ENCODE measurements at places on chromosomes 16 and 17.

DNA sequence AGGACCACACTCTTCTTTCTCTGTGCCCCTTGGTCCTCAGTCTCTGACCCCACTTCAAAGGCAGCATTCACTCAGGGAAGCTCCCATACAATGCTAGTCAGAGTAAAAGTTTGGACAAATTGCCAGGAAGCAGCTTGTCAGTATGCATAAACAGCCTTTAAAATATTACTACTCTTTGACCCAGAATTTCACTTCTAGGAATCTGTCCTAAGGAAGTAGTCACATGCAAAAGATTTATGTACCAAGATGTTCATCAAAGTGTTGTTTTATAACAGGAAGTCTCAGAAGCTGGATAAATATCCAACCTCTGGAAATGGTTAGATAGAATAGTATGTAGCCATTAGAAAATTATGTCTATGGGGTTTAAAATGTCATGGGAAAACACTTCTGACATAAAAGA is 31.0 kb downstream of the MAPT start:
- DNase-seq: no peak

DNA sequence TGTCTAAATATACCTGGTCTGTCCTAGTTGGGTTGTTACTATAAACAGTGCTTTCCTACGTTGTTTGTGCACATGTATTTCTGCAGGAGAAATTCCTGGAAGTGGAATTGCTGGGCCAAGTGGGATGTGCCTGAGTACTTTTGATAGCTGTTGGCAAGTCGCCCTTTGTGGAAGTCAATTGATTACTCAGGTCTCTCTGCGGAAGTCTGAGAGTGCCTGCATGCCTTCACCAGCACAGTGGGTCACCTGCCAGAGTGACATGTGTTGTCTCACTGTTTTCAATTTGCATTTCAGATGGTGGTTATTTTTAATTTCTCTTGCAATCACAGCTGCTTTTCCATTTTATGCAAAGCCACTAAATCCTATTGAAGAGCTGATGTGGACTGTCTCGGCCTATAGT is 2.3 kb upstream of the MVD start:
- DNase-seq: no peak

- DNase-seq: no peak
Measured at GRCh38 chr17:81831563-81831956, 1.5 kb downstream of the MCRIP1 start.

DNA sequence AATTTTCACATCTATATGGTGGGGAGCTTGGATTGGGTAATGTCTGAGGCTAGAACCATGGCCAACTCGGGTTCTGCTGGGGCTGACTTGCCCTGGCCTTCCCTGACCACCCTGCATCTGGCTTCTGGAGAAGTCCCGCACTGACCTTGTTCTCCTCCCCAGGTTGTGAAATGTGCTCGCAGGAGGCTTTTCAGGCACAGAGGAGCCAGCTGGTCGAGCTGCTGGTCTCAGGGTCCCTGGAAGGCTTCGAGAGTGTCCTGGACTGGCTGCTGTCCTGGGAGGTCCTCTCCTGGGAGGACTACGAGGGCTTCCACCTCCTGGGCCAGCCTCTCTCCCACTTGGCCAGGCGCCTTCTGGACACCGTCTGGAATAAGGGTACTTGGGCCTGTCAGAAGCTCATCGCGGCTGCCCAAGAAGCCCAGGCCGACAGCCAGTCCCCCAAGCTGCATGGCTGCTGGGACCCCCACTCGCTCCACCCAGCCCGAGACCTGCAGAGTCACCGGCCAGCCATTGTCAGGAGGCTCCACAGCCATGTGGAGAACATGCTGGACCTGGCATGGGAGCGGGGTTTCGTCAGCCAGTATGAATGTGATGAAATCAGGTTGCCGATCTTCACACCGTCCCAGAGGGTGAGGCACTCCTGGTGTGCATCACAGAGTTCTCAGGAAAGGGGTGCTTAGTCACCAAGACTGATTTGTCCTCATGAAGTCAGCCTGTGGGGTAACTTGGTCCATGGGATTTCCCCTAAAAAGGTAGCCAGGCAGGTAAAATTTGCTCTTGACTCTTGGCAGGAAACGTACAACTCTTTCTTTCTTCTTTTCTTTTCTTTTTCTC is 6.1 kb downstream of the NOD2 start:
- no peak for DNase-seq

DNA sequence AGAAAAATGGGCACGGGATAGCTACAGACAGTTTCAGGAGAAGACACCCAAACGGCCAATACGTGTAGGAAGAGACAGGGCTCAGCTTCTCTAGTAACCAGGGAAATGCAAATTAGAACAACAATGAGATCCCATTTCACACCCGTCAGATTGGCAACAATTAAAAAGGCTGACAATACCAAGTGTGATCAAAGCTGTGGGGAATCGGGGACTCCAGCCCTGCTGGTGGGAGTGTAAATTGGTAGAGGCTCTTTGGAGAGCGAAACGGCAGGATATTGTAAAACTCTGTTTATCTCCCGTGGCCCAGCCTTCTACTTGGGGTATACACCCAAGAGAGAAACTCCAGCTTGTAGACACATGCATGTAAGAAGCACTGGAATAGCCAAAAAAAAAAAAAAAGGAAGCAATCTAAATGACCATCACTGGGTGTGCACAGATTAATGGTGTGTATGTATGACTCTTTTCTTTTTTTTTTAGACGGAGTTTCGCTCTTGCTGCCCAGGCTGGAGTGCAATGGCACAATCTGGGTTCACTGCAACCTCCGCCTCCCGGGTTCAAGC is 27.5 kb downstream of the MYBBP1A start:
- no peak for DNase-seq

- DNase-seq: no peak
Measured at GRCh38 chr16:84839956-84840355, 20.2 kb downstream of the CRISPLD2 start.

DNA sequence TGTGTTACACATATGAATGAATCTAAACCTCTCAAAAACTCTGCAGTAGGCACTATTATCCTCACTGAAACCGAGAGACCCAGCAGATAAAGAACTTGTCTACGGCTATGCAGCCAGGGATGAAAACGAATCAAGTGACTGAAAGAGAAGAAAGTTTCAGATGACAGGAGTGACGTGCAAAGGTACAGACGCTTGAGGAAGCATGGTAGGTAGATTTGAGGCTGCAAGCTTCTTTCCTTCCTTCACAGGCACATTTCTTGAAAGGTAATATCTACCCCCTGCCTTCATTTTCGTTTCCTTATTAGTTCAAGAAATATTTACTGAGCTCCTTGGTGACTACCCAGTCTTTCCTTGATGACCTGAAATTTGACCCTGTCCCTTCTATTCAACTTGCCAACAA is 211.5 kb upstream of the AXIN2 start:
- no peak for DNase-seq

- DNase-seq: no peak
Measured at GRCh38 chr16:25109643-25110042, 1.9 kb upstream of the LCMT1 start.
